ENCODE measurements at places on chromosomes 16 and 17.

DNA sequence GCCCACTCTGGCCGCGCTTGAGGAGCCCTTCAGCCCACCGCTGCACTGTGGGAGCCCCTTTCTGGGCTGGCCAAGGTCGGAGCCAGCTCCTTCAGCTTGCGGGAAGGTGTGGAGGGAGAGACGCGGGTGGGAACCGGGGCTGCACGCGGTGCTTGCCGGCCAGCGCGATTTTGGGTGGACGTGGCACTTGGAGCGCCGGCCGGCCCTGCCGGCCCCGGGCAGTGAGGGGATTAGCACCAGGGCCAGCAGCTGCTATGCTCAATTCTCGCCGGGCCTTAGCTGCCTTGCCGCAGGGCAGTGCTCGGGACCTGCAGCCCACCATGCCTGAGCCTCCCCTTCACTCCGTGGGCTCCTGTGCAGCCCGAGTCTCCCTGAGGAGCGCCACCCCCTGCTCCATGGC, 9.9 kb upstream of the ATP1B2 start:
- DNase-seq = no peak

DNA sequence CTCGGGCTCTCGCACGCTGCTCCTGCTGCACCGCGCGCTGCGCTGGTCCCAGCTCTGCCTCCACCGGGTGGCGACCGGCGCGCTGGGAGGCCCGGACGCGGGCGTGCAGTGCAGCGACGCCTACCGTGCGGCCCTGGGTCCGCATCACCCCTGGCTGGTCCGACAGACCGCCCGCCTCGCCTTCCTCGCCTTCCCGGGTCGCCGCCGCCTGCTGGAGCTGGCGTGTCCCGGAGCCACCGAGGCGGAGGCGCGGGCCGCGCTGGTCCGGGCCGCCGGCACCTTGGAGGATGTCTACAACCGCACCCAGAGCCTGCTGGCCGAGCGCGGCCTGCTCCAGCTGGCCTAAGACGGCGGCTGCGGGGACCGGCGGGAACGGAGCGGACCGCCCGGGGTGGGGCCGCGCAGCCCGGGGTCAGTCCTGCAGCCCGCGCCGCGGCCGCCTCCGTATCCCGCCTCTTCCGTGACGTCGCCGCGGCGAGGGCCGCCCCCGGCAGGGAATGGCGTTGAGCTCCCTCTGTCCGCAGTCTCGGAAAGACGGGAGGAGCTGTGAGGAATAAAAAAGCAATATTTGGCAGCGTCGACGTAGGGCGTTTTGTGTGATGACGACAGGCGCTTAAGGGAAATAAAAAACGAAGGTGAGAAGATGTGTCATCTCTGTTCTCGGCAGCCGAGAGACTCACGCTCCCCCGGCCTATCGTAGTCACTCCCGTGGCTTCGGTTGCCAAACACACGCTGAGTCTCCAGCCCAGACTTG, 1.4 kb downstream of the GLTPD2 start:
- DNase-seq = peak; percentile 67

- DNase-seq = no peak
Observed at GRCh38 chr16:76311260-76311659, 34.1 kb downstream of the CNTNAP4 start.

DNA sequence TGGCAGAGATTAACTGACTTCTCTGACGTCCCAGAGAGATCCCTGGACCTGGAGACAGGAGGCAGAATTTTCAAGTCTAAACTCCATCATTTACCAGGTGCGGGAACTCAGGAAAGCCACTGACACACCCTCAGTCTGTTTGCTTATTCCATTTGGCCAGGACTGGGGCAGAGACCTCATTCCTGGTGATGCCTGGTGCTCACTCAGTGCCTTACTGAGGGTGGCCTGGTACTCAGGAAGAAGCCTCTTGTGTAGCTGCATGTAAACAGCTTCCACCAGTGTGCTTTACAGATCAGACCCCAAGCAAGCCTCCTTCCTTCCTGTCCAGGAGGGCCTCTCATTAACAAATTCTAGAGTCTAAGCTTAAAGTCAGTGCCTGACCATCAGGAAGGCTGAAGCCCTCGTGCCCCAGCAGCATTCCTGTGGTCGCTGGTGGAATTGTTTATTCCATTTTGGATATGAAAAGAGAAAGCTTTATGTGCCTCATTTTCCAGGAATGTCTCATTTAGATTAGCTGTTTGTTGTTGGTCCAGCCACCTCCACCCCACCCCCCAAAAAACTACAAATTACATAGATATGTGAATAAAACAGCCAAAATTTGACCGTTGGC, 236.1 kb upstream of the CDH5 start:
- DNase-seq = no peak

- DNase-seq = no peak
Observed at GRCh38 chr16:84931506-84931905, 79.8 kb downstream of the ZDHHC7 start.

- DNase-seq = no peak
Observed at GRCh38 chr16:81752225-81752875, 26.7 kb upstream of the PLCG2 start.

DNA sequence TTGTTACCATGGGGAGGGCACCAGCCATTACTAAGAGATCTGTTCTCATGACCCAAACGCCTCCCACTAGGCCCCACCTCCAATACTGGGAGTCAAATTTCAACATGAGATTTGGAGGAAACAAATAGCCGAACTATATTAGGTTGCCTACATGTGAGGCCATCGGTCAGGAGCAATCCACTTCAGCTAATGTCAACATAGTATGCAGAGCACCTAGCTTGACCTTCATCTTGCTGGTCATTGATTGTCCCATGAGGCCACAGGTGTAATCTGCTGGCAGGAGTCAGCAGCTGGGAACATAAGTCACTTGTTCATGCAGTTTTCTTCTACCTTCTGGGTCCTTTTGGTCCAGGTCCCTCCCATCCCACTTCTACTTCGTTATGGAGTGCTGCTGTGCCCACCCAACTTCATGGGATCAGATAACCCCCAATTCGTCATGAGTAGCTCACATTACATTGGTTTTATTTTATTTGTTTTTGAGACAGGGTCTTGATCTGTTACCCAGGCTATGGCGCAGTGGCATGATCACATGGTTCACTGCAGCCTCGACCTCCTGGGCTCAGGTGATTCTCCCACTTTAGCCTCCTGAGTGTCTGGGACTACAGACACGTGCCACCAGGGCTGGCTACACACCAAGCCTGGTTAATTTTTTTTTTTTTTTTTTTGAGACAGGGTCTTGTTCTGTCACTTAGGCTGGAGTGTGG, 5.9 kb upstream of the KPNA2 start:
- no peak for DNase-seq

- no peak for DNase-seq
Observed at GRCh38 chr17:20243524-20243923, 223.8 kb downstream of the LGALS9B start.

GRCh38 chr17:50802609-50803571, 32.5 kb upstream of the WFIKKN2 start:
- no peak for DNase-seq

DNA sequence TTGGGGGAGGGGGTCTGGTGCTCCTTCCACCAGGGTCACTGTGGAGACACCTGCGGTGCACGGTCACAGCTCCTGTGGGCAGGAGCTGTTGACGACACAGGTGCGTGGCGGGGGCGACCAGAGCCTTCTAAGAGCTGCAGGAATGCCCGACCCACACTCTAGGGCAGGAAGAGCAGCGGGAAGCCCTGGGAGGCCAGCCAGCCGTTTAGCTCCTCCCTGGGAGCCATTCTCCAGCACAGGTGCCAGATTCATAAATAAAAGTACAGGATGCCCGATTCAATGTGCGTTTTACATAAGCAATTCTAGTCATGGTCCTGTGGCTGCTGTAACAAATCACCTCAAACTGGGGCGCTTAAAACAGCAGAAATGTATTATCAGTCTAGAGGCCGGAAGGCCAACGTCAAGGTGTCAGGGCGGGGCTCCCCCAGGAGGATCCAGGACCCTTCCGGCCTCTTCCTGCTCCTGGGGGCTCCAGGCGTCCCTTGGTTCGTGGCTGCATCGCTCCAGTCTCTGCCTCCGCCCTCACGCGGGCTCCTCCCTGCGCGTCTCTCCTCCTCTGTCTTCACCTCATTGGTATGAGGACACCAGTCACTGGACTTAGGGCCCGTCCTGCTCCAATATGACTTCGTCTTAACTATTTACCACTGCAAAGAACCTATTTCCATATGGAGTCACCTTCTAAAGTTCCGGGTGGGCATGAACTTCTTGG, 155.4 kb downstream of the FOXL1 start:
- no peak for DNase-seq

GRCh38 chr16:35733971-35734702, 2274.7 kb downstream of the TP53TG3F start:
- no peak for DNase-seq

- DNase-seq = no peak
Observed at GRCh38 chr17:9174779-9175574, 153.7 kb downstream of the NTN1 start.

DNA sequence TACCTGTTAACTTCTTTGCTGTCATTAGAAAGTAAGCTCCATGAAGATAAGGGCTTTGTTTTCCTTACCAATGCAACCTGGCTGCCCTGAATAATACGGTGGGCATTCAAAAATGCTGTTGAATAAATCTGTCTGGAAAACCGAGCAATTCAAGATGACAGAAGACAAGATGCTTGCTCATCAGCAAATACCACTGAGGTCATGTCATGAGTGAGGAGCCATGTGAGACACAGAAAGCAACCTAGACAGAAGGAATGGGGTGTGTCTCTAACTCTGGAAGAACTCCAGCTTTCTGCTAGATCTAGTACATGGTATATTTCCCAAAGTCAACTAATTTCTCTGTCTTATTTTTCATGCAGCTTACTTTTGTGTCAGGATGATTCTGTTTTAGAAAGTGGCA, 64.2 kb downstream of the STH start:
- DNase-seq = no peak

DNA sequence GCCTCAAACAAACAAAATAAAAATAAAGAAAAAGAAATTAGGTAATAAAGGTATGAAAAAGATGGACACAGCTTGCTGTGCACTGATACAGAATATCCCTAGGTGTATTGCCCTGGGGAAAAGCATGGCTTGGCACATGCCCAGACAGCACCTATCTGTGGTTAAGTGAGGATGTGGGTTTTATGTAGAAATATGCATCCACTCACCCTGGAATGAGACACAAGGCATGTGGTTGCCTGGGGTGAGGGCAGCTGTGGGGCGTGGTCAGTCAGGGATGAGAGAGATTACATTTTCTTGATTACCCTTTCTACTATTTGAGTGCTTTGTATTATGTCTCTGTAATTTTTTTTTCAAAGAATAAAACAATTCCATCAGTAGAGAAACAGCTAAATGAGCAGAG, 6.9 kb downstream of the PLLP start:
- DNase-seq = no peak

- DNase-seq = no peak
Observed at GRCh38 chr16:67531247-67531646, 2.6 kb downstream of the RIPOR1 start.

DNA sequence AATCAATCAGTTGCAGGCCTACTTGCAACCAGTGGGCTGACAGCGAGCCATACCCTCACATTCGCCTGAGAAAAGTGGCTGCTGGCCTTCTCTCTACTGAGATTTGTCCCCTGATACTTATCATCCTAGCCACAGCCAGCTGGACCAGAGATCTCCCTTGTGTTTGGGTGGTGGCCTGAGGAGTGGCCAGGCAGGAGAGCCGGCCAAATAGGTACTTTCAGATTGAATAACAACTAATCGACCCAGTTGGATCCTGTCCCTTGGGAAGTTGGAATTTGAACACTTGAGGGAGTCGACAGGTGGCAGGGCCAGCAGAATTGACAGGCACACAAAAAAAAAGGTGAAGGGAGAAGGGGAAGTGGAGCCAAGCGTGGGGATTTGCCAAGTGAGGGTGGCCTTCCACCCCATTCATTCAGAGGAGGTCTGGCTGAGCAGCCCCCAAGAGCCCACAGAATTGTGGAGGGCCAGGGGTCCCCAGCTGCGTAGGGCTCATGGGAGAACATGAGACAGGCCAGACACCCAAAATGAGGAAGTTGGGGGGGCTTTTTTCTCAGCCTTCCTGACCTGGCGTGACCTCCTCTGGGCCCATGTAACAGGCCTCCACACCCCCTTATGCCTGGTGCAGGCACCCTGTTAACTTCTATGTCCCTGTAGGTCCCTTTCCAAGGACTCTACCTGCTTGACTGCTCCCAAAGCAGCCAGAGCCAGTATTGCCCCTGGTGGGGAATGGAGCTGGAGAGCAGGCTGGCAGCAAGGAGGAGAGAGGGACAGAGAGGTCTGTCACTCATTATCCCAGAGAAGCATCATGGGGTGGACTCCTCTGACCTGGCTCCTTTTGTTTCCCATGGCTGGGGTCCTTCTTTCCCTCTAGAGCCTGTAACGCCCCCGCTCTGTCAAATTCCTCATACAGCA, 2.9 kb upstream of the RANGRF start:
- DNase-seq = no peak

DNA sequence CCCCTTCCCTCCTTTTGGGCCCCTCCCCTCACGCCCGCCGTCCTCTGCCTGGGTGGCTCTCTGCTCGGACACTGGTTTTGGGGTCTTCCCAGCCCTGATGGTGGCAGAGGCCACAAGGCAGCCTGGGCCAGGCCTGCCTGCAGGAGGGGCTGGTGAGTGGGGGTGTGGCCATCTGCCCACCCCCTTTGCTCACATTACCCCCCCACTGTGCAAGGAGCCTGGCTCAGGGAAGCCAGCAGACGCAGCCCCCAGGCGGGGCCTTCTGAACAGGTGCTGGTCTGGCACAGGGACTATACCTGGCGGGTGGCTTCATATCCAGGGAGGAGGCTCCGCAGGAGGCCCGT, 10.7 kb upstream of the ZFPM1 start:
- no peak for DNase-seq

GRCh38 chr17:19302791-19303331, 59.7 kb downstream of the B9D1 start:
- no peak for DNase-seq

DNA sequence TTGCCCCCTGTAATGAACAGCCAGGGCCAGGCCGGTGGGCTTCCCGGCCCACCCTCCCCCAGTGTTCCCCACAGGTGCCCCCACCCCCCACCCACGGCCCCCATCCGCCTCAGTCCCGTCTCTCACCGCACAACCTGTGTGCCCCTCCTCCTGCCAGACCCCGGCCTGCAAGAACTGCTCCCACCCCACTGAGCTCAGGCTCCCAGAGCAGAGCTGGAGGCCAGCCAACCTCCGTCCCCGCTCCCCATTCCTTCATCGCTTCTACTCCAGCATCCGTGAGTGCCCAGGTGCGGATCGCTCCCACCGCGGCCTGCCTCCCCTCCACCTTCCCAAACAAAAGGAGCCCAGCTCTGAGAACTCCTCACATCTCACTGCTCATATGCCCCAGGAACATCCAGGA, 4.2 kb downstream of the MVD start:
- DNase-seq = no peak

- DNase-seq = peak; percentile 2
Observed at GRCh38 chr17:55845385-55845784, 94.5 kb downstream of the PCTP start.

DNA sequence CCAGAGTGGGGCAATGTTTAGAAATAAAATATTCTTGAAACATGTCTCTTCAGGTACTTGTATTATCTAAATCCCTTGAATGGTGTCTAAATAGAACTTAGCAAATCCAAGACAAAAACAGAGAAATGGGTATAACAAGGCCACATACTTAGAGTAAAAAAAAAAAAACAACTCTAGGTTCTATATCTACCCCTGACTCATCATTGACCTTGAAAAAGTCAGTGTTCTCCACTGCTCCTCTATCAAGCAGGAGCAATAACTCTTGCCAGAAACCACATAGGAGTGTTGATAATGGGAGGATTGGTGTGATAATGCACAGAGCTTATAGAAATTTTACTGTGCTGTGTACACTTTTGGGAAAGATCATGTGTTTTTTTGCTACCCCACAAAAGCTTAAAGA, 296.6 kb upstream of the PMFBP1 start:
- DNase-seq = no peak

All from stimulated activated CD4-positive, alpha-beta T cell treated with anti-CD3 and anti-CD28 coated beads, Interleukin-15, amount 100 ng/mL, for 1 hour (primary cell).